Progenitor cell of endocrine pancreas (in vitro differentiated cells): ENCODE measurements at places on chromosomes 7 and 10.

- no peak for DNase-seq
Measured at GRCh38 chr10:118610577-118610976, 15.1 kb upstream of the PRLHR start.

GRCh38 chr10:127275793-127276450 is 79.5 kb upstream of the INSYN2A start:
- DNase-seq: no peak

DNA sequence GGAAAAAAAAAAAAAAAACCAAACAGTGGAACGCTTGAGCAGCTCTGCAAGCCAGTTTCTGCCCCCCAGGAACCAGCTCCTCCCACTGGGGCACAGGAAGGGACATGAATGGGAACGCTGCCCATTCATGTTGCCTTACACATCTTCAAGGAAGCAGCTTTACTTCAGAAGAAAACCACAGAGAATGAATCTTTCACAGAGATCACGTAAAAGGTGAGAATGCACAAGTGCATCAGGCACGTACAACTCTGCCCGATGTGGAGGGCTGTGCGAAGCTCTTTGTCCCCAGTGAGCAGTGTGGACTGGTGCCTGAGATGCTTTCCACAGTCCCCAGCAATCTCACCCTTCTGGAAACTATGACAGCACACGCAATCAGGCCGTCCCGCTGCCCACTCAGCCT is 106.2 kb downstream of the DLG5 start:
- DNase-seq: no peak

- no peak for DNase-seq
Measured at GRCh38 chr10:129792141-129792540, 171.9 kb downstream of the EBF3 start.

GRCh38 chr7:107069457-107069856 is 25.0 kb downstream of the PRKAR2B start:
- DNase-seq: no peak

GRCh38 chr10:129170812-129171211 is 296.2 kb upstream of the MGMT start:
- no peak for DNase-seq

- DNase-seq: no peak
Measured at GRCh38 chr7:40341836-40342235, 207.0 kb downstream of the SUGCT start.

DNA sequence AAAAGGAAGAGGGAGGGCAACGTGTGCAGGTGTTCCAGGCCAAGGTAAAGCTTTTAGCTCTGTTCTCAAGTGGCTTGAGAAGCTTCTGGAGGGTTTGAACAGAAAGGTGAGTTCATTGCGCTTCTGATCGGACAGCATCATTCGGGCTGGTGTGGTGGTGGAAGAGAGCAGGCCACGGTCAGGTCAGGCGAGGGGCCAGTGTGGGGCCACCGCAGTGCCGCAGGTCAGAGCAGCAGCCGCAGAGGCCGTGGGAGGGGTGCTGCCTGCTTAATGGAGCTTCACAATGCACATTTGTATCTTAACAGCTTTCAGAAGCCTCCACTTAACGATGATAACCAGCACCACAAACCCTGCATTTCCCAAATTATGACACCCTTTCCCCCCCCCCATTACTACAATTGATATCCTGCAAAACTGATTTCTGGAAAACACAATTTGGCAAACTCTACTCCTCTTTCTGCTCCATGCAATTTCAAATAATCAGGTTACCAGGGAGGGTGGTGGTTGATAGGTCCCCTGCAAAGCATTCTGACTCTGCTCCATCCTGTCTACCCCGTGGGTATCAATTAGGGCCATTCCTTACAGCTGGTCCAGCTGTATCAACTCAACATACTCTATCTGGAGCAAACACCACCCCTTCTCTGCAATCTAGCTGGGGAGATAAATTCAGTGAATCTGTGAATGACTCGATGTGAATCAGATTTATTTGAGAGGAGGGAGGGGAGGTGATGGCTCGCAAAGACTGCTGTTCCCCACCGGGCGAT is 162.9 kb downstream of the ACTR3B start:
- no peak for DNase-seq

GRCh38 chr10:86506499-86506898 is 15.1 kb downstream of the WAPL start:
- DNase-seq: no peak

DNA sequence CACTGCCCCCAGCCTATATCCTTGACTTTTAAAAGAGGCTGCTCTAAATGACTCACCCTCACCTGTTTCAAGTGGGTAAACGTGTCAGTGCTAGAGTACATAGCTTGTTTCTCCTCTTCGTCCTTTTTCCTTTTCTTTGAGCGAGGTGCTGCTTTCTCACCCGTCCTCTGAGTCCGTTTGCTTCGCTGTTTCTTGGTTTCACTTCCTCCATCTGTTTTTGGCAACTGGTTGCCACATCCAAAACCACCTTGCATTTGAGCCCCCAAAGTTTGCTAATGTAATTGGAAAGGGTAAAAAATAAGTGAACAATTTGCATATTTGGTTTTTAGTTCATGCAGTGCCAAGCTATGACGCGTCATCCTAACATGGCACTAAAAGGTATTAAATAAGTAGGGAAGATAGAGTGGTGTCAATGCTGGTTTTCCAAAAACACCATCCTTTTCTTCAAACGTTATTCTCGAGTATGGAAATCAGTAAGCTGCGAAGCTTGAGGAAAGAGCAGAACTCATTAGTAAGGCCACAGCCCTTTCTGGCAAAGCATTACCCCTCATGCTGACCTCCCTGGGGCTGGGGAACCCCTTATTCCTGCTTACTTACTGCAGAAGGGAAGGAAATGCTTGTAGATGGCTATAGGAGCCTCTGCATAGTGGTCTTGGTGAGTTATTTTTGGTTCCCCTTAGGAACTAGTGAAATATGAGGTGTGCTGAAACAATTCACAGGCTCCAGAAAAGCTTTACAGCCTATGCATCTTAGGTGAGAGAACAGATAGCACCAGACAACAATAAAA is 133.5 kb downstream of the GALNT11 start:
- DNase-seq: no peak

DNA sequence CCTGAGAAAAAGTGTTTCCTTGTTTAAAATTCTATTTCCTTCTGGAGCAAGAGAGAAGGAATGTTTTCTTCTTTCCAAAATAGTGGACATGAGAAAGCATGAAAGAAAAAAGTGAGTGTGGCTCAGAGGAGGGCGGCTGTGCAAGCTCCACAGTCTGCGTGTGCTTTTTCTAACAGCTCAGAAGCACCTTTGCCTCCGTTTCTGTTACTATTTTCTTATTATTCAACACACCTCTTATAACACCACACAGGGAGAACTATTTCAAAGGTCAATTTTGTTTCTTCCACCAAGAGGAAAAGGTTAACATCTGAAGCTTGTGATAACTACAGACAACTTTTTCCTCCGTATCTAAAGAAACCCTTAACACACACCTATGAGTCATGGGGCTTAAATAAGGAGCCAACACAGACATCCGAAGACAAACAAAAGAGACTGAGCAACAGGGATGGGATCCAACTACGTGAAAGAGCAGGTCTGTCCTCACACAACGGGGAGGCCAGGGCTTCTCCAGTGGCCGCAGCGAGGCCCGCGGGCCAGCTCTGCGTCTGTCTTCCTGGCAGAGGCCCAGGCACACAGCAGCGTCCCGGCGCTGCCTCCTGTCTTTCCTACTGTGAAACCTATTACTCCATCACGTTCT is 36.2 kb upstream of the NCAPG2 start:
- DNase-seq: no peak

DNA sequence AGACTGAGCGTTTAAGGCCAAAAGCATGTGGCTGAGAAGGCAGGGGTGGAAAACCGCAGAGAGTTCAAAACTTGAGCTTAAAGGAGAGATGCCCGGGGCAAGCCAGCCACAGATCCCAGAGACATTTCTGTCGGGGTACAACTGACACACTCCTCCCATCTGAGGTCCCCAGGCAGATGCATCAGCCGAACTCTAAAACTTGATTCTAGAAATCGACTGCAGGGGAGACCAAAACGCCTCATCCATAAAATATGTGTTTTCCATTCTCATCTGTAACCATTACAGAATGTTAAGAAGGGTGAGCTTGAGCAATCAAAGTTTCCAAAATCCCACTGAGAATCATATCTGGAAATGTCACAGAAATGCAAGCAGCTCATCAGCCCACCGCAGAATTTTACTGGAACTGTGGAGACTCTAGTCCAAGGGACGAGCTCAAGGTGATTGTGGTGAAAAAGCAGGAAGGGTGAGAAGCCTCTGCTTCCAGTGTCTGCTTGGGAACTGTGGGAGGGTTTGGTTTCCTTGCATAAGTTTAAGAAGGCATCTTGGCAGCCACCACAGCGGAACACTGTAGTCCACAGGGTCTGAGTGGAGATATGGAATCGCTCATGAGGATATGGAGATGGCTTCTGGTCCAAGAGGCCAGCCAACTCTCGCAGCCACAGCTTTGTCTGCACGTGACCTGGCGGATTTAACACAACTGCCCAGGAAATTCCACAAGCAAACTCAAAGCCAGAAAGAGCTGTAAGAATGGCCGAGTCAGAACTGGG is 249.2 kb downstream of the SFMBT2 start:
- no peak for DNase-seq

GRCh38 chr10:124072541-124072940 is 20.9 kb downstream of the CHST15 start:
- no peak for DNase-seq

- peak; percentile 75 for DNase-seq
Measured at GRCh38 chr10:15168291-15168785, at the start of gene NMT2. Gene NMT2, minus strand, starts transcription at chr10:15168693. Its CDS starts 81 bp downstream, at chr10:15168612.

DNA sequence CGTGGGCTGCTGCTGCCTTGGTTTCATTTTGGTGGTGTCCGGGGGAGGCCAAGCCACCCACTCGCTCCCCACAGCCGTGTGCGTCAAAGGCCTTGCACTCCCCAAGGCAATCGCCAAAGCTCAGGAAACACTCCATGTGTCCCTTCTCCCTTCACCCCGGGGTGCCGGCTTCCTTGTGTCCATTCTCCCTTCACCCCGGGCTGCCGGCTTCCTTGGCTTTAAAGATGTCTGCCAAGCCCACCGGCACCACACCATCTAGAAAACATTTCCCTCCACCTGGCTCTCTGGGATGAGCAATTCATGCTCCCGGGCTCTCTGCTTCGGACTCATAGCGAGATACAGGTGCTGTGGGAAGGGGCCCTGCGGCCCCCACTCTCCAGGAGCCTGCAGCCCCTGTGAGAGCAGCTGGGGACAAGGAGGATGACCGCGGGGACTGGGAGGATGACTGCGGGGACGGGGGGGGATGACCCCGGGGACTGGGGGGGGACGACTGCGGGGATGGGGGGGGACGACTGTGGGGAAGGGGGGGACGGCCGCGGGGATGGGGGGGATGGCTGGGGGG is 322.1 kb downstream of the DNAJB6 start:
- no peak for DNase-seq

DNA sequence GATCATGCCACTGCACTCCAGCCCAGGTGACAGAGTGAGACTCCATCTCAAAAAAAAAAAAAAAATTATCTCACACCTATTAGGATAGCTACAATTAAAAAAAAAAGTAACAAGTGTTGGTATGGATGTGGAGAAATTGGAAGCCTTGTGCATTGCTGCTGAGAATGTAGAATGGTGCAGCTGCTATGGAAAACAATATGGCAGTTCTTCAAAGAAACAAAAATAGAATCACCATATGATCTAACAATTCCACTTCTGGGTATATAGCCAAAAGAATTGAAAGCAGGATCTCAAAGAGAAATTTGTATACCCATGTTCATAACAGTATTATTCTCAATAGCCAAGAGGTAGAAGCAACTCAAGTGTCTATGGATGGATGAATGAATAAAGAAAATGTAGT is 143.6 kb upstream of the PRR15 start:
- DNase-seq: no peak

DNA sequence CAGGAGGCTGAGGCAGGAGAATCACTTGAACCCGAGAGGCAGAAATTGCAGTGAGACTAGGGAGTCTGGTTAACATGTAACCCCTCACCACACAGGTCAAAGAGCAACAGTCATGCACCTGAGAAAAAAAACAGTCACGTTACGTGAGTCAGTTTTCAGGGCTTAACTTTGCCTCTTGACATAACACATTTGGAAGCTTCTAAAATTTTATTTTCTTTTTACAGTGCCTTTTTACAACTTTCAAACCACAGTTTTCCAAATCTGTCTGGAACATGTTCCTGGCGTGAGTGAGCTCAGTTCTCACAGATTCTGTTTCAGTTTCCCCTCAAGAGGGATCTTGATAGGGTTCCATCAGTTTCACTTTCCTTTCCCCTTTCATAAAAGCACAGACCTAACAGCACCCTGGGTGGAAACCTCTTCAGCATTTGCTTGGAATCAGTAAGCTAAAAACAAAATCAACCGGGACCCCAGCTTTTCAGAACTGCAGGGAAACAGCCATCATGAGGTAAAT is 4.4 kb downstream of the IFIT3 start:
- DNase-seq: no peak

- DNase-seq: no peak
Measured at GRCh38 chr10:96767611-96768010, 47.3 kb upstream of the PIK3AP1 start.

DNA sequence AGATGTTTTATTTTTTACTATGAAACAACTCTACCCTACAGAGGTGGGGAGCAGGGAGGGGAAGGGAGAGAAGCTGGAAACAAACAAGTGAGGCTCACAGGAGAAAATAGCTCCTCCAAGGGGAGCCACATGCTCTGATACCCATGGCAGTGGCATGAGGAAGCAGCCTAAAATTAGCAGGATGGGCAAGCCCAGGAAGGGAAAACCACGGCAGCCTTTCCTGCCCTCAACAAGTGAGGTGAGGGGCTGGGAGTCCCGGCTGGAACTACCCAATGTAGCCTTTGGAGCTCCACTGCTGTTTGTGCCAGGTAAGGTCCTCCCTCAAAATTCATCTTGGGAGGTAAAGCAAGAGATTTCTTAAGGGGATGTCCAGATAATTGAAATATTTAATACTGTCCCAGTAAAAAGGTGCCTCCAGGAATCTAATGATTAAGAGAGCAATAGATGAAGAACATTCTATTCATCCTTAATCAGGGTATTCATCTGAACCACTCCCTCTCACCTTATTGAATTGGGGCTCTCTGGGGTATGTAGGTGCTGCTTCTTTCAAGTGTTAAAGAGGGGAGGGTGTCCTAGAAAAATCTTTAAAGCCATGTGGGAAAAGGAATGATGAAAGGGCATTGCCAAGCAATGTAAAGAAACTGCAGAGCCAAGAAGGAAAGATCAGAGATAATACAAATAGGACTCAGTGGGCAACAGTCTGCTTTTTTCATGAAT is 12.8 kb upstream of the HERC4 start:
- DNase-seq: no peak

- DNase-seq: no peak
Measured at GRCh38 chr7:4225881-4226523, 456.1 kb upstream of the FOXK1 start.

DNA sequence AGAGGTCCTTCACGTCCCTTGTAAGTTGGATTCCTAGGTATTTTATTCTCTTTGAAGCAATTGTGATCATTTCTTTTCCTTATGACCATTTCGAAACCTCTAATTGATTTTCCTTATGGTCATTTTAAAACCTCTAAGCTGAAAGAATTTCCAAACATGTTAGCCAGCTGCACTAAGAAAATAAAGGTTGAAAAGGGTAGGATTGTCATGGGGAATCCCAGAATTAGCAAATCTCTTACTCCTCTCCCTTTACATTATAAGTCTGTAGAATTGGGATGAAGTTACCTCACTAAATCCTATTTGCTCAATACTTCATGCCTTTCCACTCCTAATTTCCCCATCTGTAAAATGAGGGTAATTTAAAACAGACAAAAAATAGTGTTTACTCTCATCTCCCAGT is 79.5 kb downstream of the FAM185A start:
- DNase-seq: no peak

- no peak for DNase-seq
Measured at GRCh38 chr10:130048081-130048480, 62.5 kb downstream of the C10orf143 start.
